ENCODE measurements at places on chromosomes 5 and 9. TPM values are rescaled to one million over a fixed set of nuclear protein-coding genes. Genes with fewer than 3 reads are reported as not detected.

GRCh38 chr5:43484106-43484849 is 613 bp upstream of the TMEM267 start:
- H3K4me3 ChIP-seq, result peak overlapping the region; percentile 99
- peaks cover 46% of the 10 kb centered on the region for H3K4me1 ChIP-seq
- H3K27me3 ChIP-seq, result no peaks in the 10 kb centered on the region
- peaks cover 36% of the 10 kb centered on the region for H3K36me3 ChIP-seq

DNA sequence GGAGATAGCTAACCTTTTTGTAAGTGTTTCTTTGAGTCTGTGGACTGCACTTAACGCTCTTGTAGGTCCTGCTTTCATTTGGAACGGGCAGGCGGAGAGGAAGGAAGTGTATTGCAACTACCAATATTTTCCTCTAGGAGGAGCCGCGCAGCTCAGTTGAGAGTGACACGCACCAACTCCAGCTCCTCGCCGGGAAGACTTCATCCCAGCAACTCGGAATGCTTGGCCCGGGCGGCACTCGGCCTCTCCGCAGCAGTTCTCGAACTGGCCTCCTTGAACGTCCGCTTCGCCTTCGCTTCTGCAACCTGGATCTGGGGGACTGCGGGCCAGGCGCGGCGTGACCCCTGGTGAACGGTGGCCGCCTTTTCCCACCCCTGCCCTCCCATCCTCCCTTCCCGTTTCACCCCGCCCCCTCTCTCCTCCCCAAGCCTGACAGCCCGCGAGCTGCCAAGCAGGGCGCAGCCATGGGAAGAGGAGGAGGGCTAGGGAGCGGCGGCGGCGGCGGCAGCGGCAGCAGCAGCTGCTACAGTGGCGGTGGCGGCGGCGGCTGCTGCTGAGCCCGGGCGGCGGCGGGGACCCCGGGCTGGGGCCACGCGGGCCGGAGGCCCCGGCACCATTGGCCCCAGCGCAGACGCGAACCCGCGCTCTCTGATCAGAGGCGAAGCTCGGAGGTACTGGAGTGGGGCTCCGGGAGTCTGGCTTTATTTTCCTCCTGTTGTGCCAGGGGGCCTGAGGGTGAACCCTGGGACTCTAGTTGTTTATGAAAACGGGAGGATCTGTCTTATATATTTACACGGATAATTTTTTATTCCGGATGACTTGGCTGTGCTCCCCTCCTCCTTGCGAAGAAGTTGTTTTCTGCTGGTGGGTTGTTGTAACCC is at the start of gene GHR:
TSS of gene GHR (plus strand) at position 155 of the 881 bp plus-strand sequence. CDS start 142,436 bp downstream, outside the sequence.
- no peaks in the 10 kb centered on the region for H3K36me3 ChIP-seq
- DNase-seq, result peak; percentile 31
- no peak within 1 kb of the TSS for H3K27ac ChIP-seq
- H3K27me3 ChIP-seq, result peaks cover 18% of the 10 kb centered on the region
- H3K4me1 ChIP-seq, result no peaks in the 10 kb centered on the region

DNA sequence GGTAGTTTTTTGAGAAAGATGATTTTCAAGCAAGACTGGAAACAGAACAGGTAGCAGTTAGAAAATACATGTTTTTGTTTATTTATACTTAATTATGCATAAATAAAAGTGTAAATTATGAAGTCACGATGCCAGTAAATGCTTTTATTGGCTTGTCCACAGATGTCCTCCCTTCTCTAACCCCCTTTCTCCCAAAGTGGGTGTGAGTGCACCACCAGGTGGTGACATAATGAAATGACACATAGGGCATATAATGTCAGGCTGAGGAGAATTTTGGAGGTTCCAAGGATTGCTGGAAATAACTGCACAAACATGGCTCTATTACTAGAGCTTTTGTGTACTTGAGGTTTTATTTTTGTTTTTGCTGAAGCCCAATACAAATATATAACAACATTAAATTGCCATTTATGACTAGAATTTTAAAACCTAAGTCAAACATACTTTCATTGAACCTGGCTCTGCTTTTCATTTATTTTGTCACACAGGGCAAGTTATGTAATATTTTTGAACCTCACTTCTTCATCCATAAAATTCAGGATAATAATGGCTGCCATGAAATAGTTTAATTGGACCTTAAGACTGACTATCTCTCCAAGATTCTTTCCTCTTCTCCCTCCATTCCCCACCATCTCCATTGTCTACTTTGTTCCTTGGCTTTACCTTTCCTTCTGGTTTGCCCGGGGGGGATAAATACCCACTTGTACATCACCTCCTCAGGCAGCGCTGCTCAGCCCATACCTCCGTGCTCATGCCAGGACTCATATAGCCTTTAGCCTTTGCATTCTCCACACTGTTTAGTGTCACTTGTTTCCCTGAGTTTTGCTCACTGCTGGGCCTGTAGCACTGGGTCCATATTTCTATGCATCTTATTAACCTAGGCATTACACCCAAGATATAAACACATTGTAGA is 168.8 kb downstream of the PDE4D start:
- no peak overlapping the region for H3K27ac ChIP-seq
- no peaks in the 10 kb centered on the region for H3K36me3 ChIP-seq
- DNase-seq, result peak; percentile 32

- DNase-seq, result no peak
- no peak overlapping the region for H3K4me3 ChIP-seq
- no peak overlapping the region for H3K27ac ChIP-seq
- H3K4me1 ChIP-seq, result no peaks in the 10 kb centered on the region
- H3K27me3 ChIP-seq, result no peaks in the 10 kb centered on the region
These were observed 365.3 kb downstream of the BNC2 start for GRCh38 chr9:16505199-16505598.

The PTGR1 gene
- total RNA-seq, result 0.85 TPM

The PPP3R2 gene
- not detected for total RNA-seq

The SLC6A18 gene
- not detected for total RNA-seq

All from activated CD4-positive, alpha-beta memory T cell treated with anti-CD3 and anti-CD28 coated beads, Interleukin-2, amount 10 ng/mL, durations not matched to agents 7 days and 5 days (primary cell).